ENCODE measurements at places on chromosomes 12 and 14.

GRCh38 chr14:86521031-86521730, 991.2 kb downstream of the FLRT2 start:
- DNase-seq, result no peak

GRCh38 chr12:26520869-26521268, 312.1 kb downstream of the ITPR2 start:
- no peak for DNase-seq

DNA sequence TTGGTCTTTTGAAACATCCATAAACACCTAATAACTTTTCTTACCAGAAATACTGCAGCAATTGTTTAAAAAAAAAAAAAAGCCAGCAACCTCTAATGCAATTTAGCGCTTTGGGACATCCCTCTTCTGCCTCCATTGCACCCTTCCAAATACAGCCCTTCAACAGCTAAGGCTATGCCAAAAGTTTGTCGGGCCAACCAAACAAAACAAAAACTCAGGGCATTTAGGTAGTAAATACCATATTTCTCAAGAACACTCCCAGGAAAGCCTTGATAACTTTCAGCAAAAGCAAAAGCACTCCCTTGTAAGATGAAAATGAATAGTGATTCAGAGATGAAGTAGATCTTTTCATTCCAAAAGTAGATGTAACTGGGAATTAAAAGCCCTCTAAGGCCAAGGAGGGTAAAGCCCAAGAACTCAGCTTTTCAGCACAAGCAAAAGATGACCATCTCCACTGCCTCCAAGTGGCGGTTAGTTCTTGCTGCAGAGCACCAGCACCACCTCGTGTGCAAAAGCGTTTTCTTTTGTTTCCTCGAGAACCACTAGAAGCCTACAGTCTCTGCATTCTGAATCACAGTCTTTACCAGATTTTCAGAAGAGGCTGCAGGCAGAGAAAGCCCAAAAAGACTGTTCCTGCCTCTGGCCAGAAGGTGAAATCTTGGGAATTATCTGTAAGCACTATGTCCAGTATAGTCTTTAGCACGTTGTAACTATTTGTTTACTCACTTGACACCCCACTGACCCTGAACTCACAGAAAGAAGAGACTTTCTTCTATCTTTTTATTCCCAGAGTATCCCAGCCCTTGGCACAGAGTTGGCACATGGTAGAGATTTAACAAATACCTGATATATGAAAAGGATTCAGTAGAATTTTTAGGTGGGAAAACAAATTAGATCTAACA, 53.1 kb downstream of the SIX6 start:
- peak; percentile 10 for DNase-seq

GRCh38 chr12:131372171-131372475, 338.8 kb upstream of the SFSWAP start:
- DNase-seq, result no peak

DNA sequence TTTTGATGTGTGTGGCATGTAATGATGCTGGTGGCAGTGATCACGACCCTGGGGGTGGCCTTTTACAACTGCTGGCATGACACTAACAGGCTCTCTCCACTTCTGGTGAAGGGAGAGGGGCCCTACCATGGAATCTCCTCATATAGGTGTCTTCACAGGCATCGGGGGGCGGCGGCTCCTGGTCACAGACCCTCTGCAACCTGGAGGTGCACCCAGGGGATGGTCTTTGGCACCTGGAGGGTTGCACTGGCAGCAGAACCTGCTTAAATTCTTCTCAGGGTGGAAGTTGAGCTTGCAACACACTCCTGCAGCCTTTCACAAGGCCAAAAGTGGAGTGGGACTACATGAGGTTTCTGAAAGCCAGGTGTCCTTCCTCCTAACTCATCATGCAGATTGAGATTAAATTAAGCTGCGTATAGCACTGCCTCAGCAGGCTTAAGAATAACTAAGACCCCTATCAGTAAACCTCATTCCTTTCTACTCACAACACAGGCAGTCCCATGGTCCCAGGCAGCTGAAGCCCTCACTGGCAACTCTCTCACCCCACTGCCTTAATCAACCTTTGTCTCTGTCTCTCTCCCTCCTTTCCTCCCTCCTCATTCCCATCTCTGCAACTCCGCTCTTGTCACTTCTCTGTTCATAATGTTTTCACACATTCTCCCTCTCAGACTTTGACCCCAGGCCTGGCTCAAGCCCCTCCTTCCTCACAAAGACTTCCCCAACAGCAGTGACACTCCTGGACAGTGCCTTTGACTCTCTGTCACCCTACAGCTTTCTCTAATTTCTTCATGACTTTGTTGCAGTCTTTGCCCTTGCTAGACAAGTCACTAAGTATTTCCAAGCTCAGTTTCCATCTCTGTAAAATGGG, 18.9 kb downstream of the NID2 start:
- DNase-seq, result no peak

- DNase-seq, result peak; percentile 30
Observed at GRCh38 chr12:5433081-5433844, 1.4 kb downstream of the NTF3 start.

DNA sequence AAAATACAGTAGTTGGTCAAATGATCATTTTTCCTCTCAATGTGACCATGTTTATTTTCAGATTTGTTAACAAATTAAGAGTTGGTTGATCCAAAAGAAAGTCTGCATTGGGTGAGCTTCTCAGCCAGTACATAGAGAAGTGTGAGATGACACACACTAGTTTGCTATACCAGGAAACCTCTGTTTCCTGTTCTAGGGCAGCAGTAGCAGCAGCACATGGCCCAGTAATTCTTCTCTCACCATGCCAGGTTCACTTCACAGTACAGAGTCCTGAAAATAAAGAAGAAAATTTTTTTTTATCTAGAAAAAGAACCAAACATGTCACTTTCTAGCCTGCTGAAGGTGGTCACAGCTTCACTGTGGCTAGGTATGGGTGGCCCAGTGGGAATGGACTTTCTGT, 250.2 kb upstream of the OR4E1 start:
- DNase-seq, result peak; percentile 74

DNA sequence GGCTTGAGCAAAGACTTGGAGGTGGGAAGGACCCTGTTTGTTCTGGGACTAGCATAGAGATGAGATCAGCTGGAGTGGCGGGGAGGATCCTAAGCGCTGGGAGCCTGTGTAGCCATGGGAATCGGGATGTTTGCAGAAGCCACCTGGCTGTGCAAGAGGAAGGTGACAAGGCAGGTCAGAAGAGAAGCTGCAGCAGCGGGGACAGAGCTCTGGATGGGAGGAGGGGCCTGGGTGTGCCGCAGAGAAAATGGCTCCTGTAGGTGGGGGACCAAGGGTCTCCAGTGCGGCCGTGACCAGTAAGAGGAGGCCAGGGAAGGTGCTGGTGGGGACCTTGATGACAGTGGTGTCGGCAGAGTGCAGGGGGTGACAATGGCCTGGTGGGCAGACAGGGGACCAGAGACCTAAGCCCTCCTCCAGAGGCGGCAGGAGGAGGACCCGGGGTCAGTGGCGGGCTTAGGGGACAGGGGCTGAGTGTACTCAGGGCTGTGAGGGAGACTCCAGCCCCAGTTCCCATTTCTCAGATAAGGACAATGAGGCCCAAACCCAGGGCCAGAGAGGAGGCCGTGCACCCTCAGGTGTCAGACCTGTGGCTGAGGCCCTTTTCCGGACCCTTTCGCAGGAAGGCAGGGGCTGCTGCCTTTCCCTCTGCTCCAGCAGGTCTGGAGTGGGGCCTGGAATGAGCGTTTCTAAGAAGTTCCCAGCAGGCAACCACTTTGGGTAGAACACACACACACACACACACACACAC, 206.6 kb upstream of the RTL1 start:
- DNase-seq, result no peak

DNA sequence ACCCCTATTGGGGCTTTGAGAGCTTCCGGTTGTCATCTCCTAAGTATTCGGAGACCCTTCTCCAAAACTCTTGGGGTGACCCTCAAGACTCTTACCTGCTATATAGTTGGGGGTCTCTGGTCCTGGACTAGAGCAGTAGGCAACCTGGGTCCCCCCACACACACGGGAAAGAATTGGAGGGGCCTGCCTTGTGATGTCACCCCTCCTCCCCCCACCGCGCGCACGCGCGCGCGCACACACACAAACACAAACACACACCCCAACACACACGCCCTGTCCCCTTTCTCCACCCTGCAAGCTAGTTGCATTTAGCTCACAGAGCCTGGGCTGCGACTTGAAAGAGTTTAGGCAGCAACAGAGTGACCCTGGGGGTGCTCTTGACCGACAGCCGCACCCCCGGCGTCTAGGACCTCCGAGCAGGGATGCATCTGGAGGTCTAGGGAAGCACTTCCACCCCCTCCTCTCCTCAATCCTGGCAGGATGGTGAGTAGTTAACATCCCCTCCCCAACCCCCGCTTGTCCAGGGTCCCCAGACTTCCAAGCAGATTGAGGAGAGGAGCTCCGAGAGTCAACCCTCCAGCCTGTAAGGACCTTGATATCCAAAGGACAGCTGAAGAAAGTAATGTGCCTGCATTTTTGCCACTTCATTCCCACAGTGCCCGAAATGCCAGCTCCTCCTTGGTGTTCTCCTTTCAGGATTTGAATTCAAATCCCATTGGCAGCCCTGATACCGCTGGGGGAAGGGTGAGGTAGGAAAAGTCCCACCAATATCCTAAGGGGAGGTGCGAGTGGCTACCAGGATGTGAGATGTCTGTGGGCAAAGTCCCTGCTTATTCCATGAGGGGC, 1.4 kb upstream of the DNAJC14 start:
- peak; percentile 24 for DNase-seq

- no peak for DNase-seq
Observed at GRCh38 chr12:93974252-93974651, 174.1 kb upstream of the PLXNC1 start.

DNA sequence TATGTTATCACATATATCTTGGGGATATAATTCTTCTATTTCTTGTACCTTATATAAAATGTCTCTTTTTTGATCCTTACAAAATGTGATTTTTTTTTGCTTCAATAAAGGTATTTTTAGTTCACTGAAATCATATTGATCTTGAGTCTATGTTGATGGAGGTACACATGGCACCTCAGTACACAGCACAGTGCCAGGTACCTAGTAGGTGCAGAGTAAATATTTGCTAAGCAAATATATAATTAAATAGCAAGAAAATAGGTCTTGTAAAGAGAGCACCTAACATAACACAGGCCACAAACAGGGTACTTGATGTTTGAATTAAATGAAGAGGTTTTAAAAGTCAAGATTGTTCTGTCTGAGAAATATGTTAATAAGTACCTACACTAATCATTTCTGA, 69.7 kb downstream of the CIT start:
- no peak for DNase-seq

All from B cell (primary cell).